Common myeloid progenitor, CD34-positive (primary cell): ENCODE measurements at places on chromosomes 4 and X.

DNA sequence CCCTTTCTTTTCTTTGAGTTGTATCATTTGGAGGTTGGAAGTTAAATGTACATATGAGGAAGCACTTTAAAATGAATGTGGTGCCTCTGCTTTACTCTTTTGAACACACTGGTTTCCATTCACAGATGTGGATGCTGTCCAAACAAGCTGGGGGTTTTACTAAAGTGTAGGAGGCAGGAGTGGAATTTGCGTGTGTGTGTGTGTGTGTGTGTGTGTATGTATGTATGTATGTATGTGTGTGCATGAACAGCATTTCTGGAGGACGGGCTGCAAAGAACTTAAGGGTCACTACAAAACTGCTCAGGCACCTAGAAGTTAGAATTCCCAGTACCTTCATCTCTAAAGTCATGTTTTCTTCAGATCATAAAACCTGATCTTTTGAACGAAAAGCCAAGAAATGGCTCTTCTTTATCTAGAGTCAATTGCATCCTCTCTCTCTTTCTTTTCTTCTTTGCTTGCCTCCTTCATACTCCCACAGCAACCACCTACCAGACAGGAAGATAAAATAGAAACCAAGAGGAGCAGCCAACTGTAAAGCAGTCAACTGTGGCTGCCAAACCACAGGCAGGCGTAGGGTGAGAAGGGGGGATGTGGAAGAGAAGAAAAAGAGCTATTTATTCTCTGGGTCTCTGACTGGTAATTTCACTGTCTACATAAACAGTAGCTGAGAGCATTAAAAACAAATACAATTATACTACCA is 177.0 kb upstream of the RASGEF1B start:
- DNase-seq, result peak; percentile 90

DNA sequence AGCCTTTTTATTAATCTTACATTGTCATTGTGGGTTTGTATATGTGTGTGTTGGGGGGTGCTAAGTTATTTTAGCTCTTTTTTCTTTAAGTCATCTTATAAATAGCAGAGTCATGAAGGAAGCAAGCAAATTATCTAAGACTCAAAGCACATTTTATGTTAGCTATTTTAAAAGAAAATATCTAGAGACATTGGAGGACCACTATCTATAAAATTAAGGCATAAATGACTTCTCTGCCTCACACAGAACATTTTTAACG is 3.7 kb upstream of the PPBP start:
- no peak for DNase-seq

- DNase-seq, result no peak
These were observed 17.4 kb downstream of the ZFYVE28 start for GRCh38 chr4:2400841-2401609.

GRCh38 chr4:13102092-13102742 is 381.9 kb downstream of the RAB28 start:
- DNase-seq, result no peak

DNA sequence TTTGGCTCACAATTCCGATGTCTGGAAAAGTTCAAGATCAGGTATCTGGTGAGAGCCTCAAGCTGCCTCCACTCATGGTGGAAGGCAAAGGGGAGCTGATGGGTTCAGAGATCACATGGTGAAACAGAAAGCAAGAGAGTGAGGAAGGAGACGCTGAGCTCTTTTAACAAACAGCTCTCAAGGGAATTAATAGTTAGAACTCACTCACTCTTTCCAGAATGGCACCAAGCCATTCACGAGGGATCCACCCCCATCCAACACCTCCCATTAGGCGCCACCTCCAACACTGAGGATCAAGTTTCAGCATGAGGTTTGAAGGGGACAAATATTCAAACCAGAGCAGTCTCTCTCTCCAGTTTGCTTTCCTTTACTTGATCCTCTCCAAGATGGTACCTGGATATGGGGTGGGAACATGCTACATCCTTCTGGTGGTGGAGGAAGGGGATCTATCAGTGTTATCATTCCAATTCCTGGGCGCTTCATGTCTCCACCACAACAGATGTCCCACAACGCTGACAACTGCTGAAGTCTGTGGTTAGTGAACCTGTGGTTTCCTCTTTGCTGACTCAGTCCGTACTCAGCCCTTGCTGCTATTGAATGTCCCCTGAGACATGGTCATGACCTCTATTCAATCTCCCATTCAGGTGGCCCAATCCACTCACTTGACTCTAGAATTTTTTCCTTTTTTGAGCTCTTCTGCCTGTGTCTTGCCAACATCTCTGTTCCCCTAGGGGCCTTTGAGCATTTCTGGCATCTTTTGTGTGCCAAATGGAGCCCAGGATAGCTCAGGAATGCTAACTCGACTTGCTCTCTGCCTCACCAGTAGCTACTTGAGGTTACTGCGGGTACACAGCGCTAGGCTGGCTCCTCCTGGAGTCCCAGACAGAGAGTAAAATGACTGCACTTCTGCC is 395.2 kb downstream of the MID1IP1 start:
- DNase-seq, result peak; percentile 74

DNA sequence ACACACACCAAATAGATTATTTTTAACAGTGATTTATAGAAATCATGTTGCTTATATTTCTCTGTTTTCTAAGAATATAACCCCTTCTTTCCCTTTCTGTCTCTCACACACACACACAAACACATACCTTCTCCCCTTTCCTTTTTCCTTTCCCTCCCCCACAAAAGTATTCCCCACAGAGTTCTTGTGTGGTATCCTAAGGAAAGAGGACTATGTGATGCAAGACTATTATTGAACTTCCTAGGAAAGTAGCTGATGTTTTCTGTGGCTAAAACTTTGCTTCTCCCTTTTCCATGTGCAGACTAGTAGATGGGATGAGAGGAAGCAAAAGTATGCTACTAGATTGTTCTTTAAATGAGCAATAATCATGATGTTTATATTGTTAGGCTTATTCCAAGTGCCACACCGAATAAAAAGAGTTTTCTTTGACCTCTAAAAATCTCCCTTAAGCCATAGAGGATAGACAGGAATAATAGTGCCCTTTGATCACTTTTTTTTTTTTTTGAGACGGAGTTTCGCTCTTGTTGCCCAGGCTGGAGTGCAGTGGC is 38.7 kb downstream of the CPEB2 start:
- no peak for DNase-seq

- DNase-seq, result peak; percentile 80
These were observed 63.7 kb downstream of the SEC24D start for GRCh38 chr4:118772081-118772766.

GRCh38 chrX:150007356-150007755 is 69.1 kb upstream of the EOLA2 start:
- no peak for DNase-seq

DNA sequence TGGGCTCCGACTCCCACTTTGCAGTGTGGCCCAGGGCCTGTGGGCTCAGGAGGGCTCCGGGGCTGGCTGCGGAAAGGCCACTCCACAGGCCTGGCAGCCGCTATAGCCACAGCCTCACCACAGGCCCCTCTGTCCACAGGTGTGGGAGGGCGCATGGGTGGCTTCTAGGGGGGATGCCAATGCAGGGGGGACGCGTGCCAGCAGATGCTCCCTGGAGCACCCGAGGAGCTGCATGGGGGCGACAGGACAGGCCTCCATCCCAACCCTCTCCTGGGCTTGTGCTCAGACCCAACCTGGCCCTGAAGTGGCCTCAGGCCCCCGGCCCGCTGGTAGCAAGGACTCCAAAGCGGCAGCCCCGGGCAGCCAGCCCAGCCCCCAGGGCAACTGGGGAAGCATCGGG is 8.0 kb downstream of the BGN start:
- DNase-seq, result no peak

DNA sequence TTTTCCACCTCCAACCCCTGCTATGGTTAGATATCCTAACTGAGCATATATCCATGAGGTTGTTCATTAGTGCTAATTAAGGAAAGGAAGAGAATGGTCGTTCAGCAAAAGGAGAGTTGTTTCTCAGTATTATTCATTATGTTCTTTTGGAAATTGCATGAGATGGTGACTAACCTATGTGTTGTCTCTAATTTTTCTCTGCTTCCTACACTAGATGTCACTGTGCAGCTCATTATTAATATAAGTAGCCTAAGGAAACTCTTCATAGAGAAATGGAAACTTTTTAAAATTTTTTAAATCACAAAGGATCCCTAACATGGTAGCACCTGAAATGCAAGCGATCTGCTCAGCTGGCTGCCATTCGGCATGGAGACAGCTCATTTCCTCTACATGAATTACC is 67.7 kb upstream of the FAM9A start:
- peak; percentile 11 for DNase-seq

DNA sequence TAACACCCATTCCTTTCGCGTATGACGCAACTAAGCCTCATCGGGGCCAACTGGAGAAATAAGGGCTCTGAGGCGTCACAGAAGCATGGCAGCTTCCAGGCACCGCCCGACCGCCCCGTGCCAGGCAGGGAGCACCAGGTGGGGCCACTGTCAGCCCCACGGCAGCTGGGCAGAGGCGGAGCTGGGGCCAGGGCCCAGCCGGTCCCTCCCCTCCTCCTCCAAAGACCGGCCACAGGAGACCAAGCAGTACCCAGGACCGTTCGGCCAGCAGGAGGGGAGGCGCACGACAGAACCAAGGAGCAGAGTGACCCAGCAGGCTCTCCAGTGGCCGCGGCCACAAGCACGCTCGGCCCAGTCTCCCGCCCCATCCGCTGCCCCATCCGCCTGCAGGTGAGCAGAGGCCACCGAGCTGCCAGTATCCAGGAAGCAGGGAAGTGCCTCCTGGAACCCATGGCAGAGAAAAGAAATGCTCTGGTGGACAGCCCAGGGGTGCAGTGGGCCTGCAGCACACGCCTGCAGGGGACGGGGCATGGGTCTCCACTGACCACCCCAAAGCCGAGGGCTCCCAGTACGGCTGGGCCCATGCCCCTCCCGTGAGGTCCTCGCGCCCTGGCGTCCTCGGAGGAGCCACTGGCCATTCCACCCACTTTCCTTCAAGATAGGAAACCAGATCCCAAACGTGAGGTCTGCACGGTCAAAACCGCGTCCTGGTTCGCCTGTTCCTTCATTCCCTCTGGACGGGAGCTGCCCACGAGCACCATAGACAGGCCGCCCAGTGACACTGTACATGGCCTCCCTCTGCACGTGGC is 9.6 kb downstream of the CTBP1 start:
- no peak for DNase-seq

- no peak for DNase-seq
These were observed 13.2 kb downstream of the FRMD7 start for GRCh38 chrX:132114607-132115006.

DNA sequence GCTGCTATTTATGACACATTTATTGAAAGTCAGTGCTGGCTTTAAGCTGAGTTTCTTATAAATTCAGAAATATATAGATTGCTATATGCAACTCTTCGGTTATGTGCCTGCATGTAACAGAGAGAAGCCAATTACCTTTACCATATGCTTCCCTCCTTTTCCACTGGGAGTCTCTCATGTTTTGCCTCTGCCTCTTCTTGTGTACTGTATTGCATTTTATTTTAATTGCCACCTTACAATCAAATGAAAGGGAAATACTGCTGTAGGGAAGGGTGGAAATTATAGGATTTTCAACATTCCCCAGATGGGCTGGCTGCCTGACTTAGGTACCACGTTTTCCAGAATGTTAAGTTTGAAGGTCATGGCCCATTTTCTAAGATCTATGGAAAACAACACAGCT is 655.4 kb upstream of the SLIT2 start:
- no peak for DNase-seq

DNA sequence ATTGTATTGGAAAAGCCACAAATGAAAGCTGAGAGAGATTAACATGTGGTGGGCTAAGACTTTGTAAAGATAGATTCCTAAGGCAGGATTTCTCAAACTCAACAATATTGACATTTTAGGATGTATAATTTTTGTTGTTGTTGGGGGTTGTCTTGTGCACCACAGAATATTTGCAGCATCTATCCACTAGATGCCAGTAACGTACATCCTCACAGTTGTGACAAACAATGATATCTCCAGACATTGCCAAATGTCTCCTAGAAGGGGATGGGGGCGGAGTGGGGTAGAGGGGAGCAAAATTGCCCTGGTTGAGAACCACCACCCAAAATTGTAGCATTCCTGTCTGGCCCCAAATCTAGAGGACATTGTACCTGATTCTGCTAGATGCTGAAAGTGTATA is 14.7 kb upstream of the CBR4 start:
- peak; percentile 70 for DNase-seq

DNA sequence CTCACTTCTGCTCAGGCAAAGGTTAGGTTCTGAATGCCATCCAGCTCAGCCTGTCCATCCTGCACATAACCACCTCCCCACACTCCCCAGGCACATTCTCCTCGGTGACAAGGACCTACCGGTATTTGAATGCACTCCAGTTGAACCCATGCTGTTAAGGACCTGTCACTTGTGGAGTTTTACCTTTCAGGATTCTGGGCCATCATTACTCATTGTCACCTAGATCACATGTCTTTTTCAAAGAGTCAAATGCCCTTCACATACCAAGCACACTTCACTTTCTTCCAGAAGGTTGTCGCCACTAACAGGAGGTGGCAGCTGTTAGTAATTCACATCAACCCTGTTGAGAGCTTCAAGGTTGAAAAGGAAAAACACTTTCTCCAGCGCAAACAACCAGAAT is 218.3 kb downstream of the SOWAHB start:
- DNase-seq, result no peak

- no peak for DNase-seq
These were observed at the start of gene DSPP for GRCh38 chr4:87608229-87608628. TSS of gene DSPP (plus strand) at chr4:87608529. CDS start at chr4:87610909, 2,380 bp downstream.

GRCh38 chr4:13992975-13993520 is 365.5 kb upstream of the BOD1L1 start:
- no peak for DNase-seq

DNA sequence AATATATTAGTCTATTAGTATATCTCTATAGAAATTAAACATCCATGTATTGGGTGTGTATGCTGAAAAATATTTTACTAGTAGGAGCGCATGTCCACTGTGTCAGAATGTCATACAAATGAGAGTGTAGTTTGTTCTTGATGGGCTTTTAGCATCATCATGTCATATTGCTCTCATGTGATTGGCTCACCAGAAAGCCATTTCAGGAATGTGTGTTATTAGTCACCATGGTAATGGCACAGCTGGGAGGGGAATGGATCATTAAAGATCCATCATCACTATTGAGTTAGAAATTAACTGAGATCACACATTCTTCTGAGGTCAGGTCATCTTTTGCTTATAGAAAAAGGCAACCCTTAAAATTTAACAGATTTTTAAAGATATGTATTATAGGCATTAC is 77.3 kb downstream of the PHEX start:
- no peak for DNase-seq

- DNase-seq, result peak; percentile 43
These were observed 131.8 kb downstream of the AFF1 start for GRCh38 chr4:87066403-87067123.

GRCh38 chr4:93147524-93148212 is 680.9 kb upstream of the ATOH1 start:
- no peak for DNase-seq

- DNase-seq, result no peak
These were observed 27.1 kb downstream of the UVSSA start for GRCh38 chr4:1373892-1374705.

- peak; percentile 59 for DNase-seq
These were observed 27.0 kb downstream of the DHX15 start for GRCh38 chr4:24557026-24558025.
